ENCODE measurements at places on chromosomes 5 and 9. TPM values are rescaled to one million over a fixed set of nuclear protein-coding genes. Genes with fewer than 3 reads are reported as not detected.

DNA sequence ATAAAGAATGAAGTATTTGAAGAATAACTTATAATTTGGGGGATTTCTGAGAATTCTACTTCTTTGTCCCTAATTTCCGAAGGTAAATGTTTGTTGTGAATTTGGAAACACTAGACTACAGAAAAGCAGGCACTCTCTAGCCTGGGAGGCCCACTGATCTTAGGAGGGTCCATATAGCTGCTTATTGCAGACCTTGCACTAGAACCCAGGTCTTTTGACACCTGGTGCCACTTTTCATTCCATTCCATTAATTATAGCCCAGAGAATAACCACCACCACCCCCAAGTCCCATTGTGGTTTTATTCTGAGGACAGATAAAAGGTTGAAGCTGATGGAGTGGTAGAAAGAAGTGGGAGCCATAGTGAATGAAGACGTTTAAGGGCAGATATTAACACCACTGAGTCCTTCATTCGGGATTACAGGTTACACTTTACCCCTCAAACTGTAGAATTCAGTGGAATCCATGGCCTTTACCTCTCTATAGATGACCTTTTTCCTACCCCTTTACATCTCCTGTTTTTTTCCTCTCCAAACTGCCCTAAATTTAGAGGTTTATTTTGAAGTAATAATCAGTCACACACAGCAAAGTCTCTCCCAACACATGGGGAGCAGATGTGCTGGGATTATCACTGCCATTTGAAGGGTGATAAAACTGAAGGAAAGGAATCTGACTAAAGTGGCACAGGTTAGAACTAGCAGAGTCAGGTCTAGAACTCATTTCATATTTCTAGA lies 12.0 kb upstream of the PSMD5 start:
- no peak for DNase-seq

- DNase-seq, result no peak
Observed at GRCh38 chr5:90000351-90000750, 409.2 kb downstream of the CETN3 start.

- DNase-seq, result no peak
Observed at GRCh38 chr9:91835216-91835615, 114.8 kb downstream of the ROR2 start.

DNA sequence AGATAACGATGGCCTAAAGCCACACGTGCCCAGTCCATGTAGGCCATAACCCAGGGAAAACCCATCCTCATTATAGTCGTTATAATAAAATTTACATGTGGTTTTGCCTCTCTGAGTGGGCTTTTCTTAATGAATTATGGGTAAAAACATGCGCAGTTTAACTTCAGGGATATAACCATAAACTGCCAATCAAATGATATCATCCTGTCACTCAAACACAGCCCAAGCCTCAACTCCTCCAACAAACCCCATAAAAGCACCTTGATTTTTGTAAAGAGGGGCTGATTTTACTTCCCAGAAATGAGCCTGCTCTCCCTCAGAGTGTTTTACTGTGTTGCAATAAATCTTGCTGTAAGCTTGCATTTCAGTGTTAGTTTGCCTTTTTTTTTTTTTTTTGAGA lies 15.8 kb upstream of the SETX start:
- no peak for DNase-seq

DNA sequence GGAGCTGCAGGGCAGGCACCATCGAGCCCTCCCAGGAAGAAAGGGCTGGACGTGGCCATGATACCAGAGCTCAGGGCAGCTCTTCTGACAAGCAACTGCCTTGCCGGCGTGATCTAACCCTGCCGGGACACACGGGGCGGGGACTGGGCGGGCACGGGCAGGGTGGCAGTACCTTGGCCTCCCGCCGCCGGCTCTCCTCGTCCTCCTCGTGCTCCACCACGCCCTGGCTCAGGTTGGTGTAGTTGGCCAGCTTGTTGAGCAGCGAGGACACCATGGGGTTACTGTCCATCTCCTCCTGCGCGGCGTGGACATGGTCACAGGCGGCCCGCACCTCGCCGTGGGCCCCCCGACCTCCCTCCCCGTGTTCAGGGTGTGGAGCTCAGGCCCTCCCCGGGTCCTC lies 18.5 kb downstream of the SLC12A7 start:
- no peak for DNase-seq

GRCh38 chr5:137507150-137507549 lies 8.0 kb upstream of the SPOCK1 start:
- DNase-seq, result no peak

GRCh38 chr5:122173474-122174415 lies 44.4 kb downstream of the ZNF474 start:
- DNase-seq, result no peak

GRCh38 chr9:137070201-137070905 lies at the start of gene SAPCD2:
Gene SAPCD2, minus strand, starts transcription at chr9:137070557. Its CDS starts 97 bp downstream, at chr9:137070460.
- peak; percentile 79 for DNase-seq

DNA sequence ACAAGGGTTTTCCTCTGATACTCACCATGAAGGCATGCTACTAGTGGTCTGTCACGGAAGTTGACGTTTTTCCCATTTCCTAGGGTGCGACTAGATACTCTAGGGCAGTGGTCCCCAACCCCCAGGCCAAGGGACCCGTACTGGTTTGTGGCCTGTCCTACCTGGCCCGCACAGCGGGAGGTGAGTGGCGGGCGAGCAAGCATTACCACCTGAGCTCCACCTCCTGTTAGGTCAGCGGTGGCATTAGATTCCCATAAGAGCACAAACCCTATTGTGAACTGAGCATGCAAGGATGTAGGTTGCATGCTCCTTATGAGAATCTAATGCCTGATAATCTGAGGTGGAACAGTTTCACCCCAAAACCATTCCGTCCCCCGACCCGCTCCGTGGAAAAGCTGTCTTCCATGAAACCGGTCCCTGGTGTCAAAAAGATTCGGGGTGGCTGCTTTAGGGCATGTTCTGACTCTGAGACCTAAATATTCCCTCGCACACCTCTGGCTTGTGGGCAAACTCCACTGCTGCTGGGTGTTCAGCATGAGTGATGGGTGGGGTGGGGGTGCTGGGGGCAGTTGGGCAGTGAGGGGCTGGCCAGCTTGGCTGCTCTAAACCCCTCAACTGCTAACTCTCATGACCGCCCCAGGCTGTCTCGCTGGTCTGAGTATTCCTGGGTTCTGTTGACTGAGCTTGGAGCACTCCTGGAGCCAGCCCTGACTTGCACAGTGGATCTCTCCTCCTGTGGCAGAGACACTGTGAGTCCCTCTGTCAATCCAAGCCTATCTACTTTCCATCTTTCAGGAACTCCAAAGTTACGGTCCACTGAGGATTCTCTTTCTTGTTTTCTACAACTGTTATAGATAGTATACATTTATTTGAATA lies 78.3 kb upstream of the NEK6 start:
- DNase-seq, result no peak

DNA sequence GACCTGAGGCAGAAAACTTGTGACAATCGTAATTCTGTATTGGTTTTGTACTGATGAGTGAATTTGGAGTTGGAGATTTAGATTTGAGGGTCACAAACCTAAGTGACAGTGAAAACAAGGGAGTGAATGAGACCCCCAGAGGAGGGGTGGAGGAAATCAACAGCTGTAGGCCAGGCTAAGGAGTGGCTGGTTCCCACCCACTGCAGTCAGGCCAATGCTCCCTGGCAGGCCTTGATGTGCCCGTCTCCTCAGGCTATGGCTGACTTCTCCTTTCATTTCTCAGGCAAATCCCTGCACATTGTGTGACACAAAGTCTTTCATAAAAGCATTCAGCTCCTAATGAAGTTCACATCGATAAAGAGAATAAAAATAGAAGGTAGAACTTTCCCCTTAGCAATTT lies 557.6 kb downstream of the CETN3 start:
- no peak for DNase-seq

PDCD1LG2 gene
- polyA plus RNA-seq, result not detected

GRCh38 chr9:114397219-114397847 lies 9.6 kb upstream of the AKNA start:
- no peak for DNase-seq

DNA sequence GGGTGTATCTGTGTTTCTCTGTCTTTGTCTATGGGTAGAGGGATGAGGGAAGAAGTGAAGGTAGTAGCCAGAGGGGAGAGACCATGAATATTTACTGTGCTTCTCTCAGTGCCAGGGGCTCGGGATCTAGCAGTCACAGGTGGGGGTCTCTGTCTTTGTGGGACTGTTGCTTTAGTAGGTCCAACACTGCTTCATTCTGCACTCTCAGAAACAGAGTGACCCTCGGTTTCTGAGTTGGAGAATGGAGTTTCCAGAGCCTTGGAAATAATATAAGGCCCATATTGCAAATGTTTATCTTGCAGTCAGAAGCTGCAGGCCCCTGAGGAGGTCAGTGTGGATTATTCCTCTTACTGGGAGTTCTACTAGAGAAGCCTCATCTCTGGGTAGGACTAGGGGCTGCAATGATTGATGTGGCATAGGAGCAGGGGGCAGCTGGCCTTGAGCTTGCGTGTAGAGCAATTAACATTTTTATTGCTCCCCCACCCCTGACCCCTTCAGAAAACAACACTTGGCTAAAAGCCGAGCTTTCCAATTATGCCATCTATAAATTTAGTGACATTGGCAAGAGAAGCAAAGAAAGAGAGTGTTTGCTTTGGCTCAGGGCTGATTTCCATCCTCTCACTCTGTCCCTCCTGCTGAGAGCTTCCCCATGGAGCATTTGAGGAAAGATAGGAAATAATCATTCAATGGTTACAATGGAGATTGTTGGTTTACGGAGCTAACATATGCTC lies 55.0 kb upstream of the TRPC7 start:
- DNase-seq, result no peak

DNA sequence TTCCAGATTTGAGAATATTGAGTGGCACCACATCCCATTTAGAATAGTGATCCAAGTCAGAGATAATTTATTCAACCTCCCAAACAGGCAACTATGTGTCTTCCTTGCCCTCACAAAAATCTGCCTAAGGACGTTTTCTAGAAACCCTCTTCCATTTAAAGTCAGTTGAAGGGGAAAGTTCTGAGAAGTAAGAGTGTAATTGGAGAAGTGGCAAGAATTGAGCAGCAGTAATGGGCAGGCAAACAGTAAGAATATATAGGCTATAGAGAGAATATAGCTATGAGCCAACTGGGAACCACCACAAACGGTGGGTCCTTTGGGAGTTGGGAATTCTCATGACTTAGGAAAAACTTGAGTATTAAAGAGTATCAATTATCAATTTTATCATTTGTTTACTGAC lies 31.1 kb upstream of the CETN3 start:
- no peak for DNase-seq

DMGDH gene
- 21.9 TPM for polyA plus RNA-seq

KIF12 gene
- 256 TPM for polyA plus RNA-seq

GRCh38 chr9:99253134-99253533 lies 31.1 kb downstream of the SEC61B start:
- no peak for DNase-seq

TMOD1 gene
- 2.9 TPM for polyA plus RNA-seq

SPINK13 gene
- polyA plus RNA-seq, result 0.23 TPM

GRCh38 chr5:68446487-68446894 lies 230.9 kb downstream of the PIK3R1 start:
- DNase-seq, result no peak

PROP1 gene
- polyA plus RNA-seq, result not detected

GRCh38 chr5:138212828-138213160 lies 329 bp downstream of the CDC23 start:
- no peak for DNase-seq

CD74 gene
- polyA plus RNA-seq, result 287 TPM

ADAMTSL2 gene
- polyA plus RNA-seq, result 1.7 TPM

BTNL9 gene
- polyA plus RNA-seq, result 10.0 TPM

CYLC2 gene
- not detected for polyA plus RNA-seq

DNA sequence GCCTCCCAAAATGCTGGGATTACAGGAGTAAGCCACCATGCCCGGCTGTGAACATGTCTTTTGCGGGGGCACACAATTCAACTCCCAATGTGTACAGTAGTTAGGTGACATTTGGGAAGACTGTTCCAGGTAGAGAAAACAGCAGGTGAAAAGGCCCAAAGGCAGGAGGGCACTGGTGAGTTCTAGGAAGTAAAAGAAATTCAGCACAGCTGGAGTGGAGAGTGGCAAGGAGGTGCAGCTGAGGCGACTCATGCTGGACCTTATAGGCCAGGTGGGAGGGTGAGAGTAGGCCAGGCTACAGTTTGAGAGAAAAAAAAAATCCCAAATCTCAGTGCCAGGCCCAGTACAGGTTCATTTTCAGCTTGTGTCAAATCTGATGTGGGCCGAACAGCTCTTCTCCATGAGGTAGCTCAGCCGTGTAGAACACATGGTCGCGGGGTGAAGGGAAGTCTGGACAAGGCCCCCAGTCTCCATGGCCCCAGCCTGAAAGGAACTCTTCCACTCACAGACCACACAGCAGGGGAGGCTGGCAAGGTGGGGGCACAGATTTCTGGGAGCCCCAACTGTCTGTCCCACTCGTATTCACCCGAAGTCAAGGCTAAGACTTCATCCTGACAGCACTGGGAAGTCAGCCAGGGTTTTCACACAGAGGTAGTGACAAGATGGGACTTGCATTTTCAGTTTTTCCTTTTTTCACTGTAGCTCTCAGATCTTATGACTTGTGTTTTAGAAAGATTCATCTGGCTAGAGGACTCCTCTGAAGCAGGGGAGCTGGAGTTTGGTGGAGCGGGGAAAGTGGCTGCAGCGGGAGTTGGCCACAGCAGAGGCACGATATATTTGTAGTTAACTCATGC lies 4.5 kb upstream of the HNRNPAB start:
- no peak for DNase-seq

- DNase-seq, result no peak
Observed at GRCh38 chr9:31908891-31909480, 475.5 kb upstream of the ACO1 start.

DNA sequence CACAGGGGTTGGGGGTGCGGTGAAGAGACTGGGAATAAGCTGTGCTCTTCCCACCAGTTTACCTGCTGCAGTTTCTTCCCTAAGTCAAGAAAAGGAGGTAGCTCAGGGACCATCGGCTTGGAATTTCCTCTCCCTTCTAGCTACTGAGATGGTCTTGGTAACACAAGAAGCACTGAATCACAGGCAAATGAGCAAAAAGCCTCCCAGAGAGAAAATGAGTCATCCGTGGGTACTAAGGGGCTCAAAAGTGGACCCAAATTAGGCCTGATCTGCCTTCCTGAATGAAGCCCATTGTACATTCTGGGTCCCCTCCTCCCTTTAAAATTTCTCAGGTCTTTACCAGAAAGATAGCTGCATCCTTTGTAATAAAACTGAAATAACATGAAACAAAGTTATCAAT lies 49.9 kb downstream of the PTPN3 start:
- no peak for DNase-seq

- no peak for DNase-seq
Observed at GRCh38 chr9:14180093-14180959, 133.6 kb downstream of the NFIB start.

EFNA5 gene
- polyA plus RNA-seq, result 31.0 TPM

- no peak for DNase-seq
Observed at GRCh38 chr5:149438711-149439132, 59.6 kb upstream of the IL17B start.

PRR7 gene
- polyA plus RNA-seq, result 2.4 TPM

GRCh38 chr9:116646661-116647514 lies 40.2 kb upstream of the TRIM32 start:
- no peak for DNase-seq

GRCh38 chr9:88754452-88754851 lies 219.5 kb downstream of the NXNL2 start:
- no peak for DNase-seq

- DNase-seq, result no peak
Observed at GRCh38 chr9:85940275-85940831, 593 bp upstream of the NAA35 start.

LCN12 gene
- polyA plus RNA-seq, result 1.4 TPM

SKIC3 gene
- 87.3 TPM for polyA plus RNA-seq
